ENCODE measurements at places on chromosomes 12 and 14.

GRCh38 chr12:79168687-79169086, 304.1 kb downstream of the SYT1 start:
- no peak for DNase-seq

DNA sequence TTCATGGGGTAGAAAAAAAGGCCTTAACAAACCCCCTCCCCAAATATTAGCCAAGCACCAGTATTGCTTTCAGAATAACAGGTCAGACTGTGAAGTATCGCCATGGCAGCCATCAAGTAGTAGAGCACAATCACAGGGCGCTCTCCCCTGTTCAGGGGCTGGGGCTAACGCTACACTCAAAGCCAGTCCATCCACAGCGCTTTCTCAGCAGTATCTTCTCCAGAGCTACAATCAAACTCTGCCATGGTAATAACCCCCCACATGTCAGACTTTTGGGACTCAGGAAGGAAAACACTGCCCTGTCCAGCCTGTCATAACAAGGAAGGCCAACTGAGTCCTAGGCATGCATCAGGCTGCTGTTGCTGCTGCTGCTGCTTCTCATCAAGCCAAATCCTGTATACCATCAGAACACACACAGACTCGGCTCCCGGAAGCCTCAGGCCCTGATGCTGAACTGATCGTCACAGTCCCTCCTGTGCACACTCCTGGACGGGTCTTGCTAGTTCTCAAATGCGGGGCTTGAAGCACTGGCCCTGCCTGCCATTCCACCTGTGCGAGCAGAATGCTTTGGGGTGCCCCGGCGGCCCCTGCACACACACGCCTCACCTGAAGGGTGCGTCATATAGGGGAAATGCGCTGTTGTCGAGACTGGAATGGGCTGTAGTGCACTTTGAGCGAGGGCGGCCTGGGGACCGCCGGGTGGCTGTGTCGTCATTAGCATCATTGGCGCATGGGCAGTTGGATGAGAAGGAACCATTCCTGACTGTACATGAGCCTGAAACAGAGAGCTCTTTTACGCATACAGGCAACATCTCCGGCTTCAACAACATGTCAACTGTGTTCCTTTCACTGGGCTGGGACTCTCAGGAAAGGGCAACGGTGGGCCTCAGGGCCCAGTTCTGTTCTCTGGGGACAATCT, 47.6 kb downstream of the SH2B3 start:
- peak; percentile 33 for DNase-seq

DNA sequence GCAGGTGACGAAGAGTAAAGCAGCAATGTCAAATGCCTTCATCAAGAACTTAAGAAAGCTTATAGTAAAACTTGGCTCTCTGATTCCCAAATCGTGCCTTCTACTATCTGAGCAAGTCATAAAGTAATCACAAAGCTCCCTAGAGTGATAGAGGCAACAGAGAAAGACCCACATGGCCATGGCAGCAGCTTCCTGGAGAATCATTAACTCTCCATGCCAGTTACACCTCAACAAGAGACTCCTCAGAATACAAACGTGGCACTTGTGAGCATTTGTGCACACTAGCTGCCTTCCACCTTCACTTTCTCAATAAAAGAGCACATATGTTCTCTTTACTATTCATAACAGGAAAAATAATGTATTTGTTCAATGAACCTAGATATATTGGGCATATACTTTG, 48.0 kb downstream of the PLCZ1 start:
- no peak for DNase-seq

DNA sequence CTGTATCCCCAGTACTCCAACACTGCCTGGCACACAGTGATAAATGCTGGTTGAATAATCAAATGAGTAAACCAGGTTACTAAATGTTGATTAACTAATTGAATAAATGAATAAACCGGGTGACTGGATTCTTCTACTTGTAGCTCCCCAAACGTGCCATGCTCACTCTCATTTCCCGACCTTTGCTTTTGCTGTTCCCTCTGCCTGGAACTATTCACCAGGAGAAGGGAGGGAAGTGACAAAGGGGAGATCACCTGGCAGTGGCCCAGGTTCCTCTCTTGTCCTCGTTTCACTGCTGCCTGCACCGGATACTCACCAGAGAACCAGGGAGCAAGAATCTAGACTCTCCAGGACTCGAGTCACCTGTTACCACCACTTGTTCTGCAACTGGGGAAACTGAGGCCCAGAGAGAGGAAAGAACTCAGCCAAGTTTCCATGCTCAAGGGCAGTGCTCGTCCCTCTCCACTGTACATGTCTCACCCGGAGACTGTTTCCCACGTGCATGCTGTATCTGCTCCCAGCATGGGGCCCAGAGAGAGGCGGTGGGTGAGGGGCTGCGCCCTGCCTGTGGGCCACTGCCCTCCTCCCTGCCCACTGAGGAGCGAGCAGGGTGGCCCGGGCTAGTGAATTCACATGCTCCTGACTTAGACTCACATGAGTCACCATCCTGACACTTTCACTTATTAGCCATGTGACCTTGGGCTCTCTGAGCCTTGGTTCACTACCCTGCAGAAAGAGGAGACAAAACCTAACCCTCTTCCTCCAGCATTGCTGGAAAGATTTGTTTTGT, 17.7 kb upstream of the POP5 start:
- no peak for DNase-seq

DNA sequence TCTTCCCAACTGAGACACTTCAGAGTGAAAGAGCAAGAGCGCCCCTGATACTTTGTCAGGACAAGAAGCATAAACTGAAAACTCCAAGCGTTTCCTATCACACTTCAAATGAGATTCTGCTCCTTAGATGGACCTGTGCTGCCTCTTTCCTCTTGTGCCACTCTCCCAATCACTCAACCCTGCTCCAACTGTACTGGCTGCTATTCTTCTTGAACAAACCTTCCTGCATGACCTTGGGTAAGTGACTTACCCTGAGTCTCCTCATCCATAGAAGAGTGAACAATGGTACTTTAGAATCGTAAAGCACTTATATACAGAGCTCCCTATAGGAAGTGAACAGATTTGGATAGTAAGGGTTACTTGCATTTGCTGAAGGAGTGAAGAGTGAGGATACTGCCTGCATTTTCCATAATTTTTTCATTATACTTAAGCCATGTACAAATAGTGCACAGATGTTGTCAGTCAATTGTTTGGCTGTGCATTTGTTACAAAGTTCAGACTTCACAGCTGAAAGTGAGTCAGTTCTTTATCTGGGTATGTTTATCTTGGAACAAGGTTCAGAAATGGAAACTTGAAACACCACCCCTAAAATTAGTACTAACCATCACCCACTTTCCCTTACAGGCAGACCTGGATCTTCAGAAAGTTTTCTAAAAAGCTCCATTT, 10.8 kb downstream of the MTERF2 start:
- no peak for DNase-seq

- peak; percentile 59 for DNase-seq
Measured at GRCh38 chr12:71662849-71663560, 643 bp downstream of the ZFC3H1 start.

- DNase-seq, result no peak
Measured at GRCh38 chr12:14803830-14804160, 325 bp downstream of the C12orf60 start.

DNA sequence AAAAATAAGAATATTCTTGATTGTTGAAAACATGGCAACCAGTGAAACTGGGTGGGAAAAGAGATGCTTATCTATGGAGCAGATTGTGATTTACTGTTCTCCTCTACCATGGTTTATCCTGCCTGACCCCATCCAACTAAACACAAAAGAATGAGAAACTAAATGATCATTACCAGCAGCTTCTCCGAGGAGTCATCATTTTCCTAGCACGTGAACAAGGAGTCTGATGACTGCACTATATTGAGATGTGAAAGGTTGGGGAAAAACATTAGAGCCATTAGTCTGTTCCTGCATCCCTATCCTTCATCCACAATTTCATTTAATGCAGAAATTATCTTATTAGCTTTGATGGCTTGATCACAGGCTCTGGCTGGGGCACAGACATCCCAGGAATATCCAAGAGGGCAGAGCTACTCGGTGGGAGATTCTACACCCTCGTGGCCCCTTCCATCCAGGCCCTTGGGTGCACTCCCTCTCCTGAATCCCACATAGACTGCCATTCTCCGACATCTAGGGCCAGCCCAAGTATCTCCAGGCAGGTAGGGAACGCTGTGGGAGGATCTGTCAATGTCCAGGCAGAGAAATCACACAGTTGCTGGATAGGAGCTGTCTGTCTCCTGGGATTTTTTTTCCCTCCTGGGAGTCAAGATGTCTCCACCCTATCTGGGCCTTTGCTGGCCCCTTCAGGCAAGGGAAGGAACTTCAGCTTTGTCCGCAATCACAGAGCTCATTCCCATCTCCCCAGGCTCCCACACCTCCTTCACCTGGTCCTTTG, 43.3 kb upstream of the DHRS4 start:
- DNase-seq, result peak; percentile 10

- DNase-seq, result no peak
Measured at GRCh38 chr12:5243014-5243413, 188.9 kb upstream of the NTF3 start.

DNA sequence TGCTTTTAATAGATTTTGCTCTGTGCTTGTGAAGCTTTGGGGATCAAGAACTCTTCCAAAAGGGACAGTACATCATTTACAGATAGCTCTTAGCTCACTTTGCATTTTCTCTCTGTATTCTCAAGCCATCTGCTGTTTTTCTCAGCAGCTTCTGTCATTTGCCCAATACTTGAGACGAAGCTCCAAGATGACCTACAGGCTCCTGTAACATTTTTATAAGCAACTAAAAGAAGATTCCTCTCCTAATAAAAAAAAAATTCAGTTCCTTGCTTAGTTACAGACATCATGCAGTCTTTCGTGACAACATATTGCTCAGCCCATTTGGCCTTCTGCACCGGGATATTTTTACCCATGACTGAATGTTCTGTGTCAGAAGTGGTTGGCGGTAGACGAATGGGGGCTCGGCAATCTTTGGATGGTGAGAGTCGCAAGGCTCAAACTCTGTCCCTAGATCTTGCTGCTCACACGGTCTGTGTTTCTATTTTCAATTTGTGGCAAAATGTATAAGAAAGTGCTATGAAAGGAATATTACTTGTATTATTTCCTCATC, 215.6 kb downstream of the FSCB start:
- DNase-seq, result no peak

GRCh38 chr14:50821510-50822464, 9.2 kb downstream of the NIN start:
- DNase-seq, result no peak
